Hepatic stellate cell (primary cell): ENCODE measurements at places on chromosomes 16 and 17.

DNA sequence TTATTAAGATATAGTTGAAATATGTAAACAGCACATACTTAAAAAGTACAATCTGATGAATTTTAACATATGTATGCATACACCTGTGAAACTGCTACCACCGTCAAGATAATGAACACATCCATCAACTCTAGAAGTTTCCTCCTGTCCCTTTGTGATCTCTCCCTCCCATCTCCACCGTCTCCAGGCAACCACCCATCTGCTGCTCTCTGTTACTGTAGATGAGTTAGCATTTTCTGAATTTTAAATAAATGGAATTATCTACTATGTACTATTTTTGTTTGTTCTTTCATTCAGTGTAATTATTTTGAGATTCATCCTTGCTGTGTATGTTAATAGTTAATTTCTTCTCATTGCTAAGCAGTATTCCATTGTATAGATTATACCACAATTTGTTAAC is 40.2 kb upstream of the SMPD3 start:
- no peak for DNase-seq

- no peak for DNase-seq
These were observed 39.0 kb downstream of the ZNF423 start for GRCh38 chr16:49816875-49817274.

- DNase-seq, result peak; percentile 84
These were observed 19.2 kb downstream of the PLXDC1 start for GRCh38 chr17:39132192-39132610.

DNA sequence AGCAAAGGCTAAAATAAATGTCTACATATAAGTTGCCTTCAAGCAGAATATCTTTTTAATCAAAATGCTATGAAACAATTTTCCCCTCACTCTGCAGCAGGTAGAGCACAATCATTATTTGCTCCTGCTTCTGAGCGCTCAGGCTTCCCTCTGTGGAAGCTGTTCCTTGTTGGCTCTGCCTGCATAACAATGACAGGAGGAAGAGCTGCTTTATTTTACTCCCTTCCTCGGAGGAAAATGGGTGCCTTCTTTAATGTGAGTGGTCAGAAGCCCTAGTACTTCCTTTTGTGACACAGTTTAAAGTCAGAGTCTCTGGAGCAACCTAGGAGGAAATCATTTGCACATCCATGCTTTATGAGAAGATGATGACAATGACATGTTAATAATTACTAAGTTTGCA is 492.1 kb downstream of the CDH8 start:
- DNase-seq, result no peak
